ENCODE measurements at places on chromosomes 4 and X. TPM values are rescaled to one million over a fixed set of nuclear protein-coding genes. Genes with fewer than 3 reads are reported as not detected.

- no peak overlapping the region for H3K27ac ChIP-seq
- no peaks in the 10 kb centered on the region for H3K27me3 ChIP-seq
- H3K4me3 ChIP-seq: no peak overlapping the region
- DNase-seq: no peak
- H3K36me3 ChIP-seq: no peaks in the 10 kb centered on the region
- H3K4me1 ChIP-seq: no peaks in the 10 kb centered on the region
Measured at GRCh38 chr4:97911236-97911906, 231.9 kb downstream of the STPG2 start.

The TMEM31 gene
- 0.85 TPM for polyA plus RNA-seq

GRCh38 chr4:171203425-171203824 lies 609.8 kb upstream of the GALNTL6 start:
- H3K4me1 ChIP-seq: no peaks in the 10 kb centered on the region
- no peak for DNase-seq
- H3K4me3 ChIP-seq: no peak overlapping the region
- H3K27me3 ChIP-seq: no peaks in the 10 kb centered on the region
- H3K27ac ChIP-seq: no peak overlapping the region

DNA sequence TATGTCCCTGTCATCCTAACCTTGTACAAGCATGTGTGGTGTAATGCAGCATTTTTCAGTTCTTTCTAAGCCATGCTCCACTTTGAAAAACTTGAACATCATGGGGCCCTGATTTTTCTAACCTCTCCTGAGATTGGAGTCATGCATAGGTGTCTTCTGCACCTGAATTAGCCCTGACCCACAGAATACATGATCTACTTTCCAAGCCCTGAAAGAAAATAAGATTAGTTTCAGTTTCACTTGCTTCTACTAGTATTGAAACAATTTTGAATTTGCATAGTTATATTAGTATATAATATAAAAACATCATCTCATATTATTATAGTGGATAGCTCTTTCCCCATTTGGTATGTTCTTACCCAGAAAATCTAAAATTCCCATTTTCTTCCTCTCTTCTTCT lies 178.2 kb downstream of the HS3ST1 start:
- no peak overlapping the region for H3K4me3 ChIP-seq
- no peaks in the 10 kb centered on the region for H3K27me3 ChIP-seq
- no peak for DNase-seq
- H3K4me1 ChIP-seq: no peaks in the 10 kb centered on the region

- peak; percentile 27 for DNase-seq
- peaks cover 3% of the 10 kb centered on the region for H3K4me1 ChIP-seq
- H3K36me3 ChIP-seq: no peaks in the 10 kb centered on the region
Measured at GRCh38 chrX:100413229-100413628, 3.2 kb upstream of the PCDH19 start.

DNA sequence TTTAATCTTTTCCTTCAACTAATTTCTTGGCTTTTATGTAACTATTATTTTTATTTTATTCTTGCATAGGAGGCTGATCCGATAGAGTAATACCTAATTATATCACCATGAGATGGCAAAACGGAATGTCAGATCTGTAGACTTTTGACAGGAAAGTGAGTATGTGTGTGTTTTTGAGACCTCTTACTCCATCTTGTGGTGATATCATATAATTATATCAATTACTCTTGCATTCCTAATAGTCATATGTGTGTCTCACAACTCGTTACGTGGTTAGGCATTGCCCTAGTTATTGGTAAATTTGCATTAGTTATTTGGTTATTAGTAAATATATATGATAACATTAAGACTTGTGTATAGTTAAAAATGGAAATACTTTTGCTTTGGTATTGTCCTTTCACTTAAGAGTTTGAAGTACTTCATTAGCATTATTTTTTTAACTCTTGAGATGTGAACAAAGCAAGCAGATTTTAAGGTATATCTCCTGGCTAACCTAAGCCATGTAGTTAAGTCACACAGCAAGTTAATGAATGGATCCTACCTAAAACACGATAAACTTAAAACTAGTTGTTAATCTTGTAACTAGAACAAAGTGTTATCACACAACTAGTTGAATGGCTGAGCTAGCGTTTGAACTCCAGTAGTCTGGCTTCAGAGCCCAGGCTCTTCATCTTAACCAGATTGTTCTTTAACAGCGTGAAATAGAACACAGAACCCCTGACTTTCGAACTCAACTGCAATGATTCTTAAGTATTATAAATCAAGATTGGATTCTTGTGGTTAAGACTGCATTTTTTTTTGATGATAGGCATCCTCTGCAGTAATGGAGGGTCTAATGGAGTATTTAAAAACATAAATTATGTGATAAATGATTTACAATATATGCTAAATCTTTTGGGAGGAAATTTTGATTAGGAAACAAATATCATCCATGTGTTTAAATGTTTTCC lies 67.1 kb downstream of the PGRMC2 start:
- H3K27me3 ChIP-seq: no peaks in the 10 kb centered on the region
- no peak for DNase-seq
- H3K36me3 ChIP-seq: no peaks in the 10 kb centered on the region
- no peaks in the 10 kb centered on the region for H3K4me1 ChIP-seq
- no peak overlapping the region for H3K4me3 ChIP-seq
- H3K27ac ChIP-seq: no peak overlapping the region

The FGFRL1 gene
- polyA plus RNA-seq: 29.5 TPM

- no peaks in the 10 kb centered on the region for H3K27me3 ChIP-seq
- H3K4me1 ChIP-seq: peaks cover 6% of the 10 kb centered on the region
- H3K27ac ChIP-seq: no peak within 1 kb of the TSS
- H3K36me3 ChIP-seq: no peaks in the 10 kb centered on the region
- H3K4me3 ChIP-seq: peak within 1 kb of the TSS; percentile 44
- peak; percentile 42 for DNase-seq
Measured at GRCh38 chr4:153684182-153684970, at the start of gene TLR2. TSS of gene TLR2 (plus strand) at chr4:153684280. CDS start at chr4:153702908, 18,628 bp downstream.

GRCh38 chr4:54227256-54228055 lies 1.6 kb upstream of the PDGFRA start:
- H3K4me3 ChIP-seq: peak overlapping the region; percentile 32
- H3K4me1 ChIP-seq: peaks cover 4% of the 10 kb centered on the region
- DNase-seq: peak; percentile 40
- H3K27me3 ChIP-seq: no peaks in the 10 kb centered on the region

- H3K36me3 ChIP-seq: no peaks in the 10 kb centered on the region
- no peaks in the 10 kb centered on the region for H3K27me3 ChIP-seq
- H3K4me3 ChIP-seq: no peak overlapping the region
- no peaks in the 10 kb centered on the region for H3K4me1 ChIP-seq
- no peak overlapping the region for H3K27ac ChIP-seq
Measured at GRCh38 chr4:80263541-80264351, 2.7 kb upstream of the FGF5 start.

- H3K27ac ChIP-seq: no peak overlapping the region
- no peaks in the 10 kb centered on the region for H3K27me3 ChIP-seq
- DNase-seq: no peak
- no peaks in the 10 kb centered on the region for H3K4me1 ChIP-seq
- no peak overlapping the region for H3K4me3 ChIP-seq
Measured at GRCh38 chrX:147738265-147738664, 173.5 kb upstream of the FMR1 start.

- no peak overlapping the region for H3K4me3 ChIP-seq
- H3K36me3 ChIP-seq: no peaks in the 10 kb centered on the region
Measured at GRCh38 chr4:183588169-183588675, 70.8 kb downstream of the RWDD4 start.

The FAM241A gene
- 2.4 TPM for polyA plus RNA-seq

DNA sequence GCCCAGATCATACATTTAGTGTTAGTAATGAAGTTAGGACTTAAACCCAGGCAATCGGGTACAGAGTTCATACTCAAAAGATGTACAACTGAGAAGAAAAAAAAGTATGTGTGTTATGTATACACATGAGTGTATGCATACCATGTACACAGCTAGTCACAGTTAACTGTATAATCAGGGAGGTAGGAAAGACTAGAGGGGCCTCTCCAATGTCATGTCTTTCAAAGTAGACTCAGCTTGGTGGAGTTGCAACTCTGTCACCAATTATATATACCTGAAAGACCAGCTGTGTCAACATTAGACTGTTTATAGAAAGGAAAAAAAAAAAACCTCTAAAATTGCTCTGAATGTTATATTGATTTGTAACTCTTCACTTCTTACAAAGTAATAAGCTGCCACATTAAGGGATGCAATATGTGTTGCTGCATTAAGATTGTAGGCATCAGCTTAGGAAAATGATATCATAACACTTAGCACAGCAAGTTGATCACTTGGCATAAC lies 167.5 kb downstream of the DCTD start:
- DNase-seq: no peak
- H3K4me3 ChIP-seq: no peak overlapping the region
- no peaks in the 10 kb centered on the region for H3K36me3 ChIP-seq
- no peaks in the 10 kb centered on the region for H3K27me3 ChIP-seq
- H3K4me1 ChIP-seq: no peaks in the 10 kb centered on the region

The EFHC2 gene
- polyA plus RNA-seq: 2.3 TPM

DNA sequence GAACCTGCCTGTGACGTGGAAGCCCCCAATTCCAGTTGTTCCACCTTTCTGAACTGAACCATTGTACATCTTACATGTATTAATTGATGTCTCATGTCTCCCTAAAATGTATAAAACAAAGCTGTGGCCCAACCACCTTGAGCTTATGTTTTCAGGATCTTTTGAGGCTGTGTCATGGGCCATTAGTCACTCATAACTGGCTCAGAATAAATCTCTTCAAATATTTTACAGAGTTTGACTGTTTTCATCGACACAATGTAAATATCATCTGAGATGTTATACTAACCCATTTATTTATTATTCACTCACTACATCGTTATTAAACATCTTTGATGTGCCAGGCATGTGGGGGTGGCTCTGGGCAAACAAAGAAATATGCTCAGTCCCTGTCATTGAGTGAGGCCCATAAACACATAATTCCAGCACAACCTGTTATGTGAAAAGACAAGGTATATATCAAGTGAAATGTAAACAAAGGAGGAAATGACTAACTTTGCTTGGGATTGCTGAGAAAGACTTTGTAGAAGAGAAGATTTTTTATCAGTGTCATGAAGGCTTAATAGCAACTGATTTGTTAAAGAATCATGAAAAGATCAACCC lies 34.5 kb upstream of the PPM1K start:
- no peaks in the 10 kb centered on the region for H3K36me3 ChIP-seq
- H3K27me3 ChIP-seq: no peaks in the 10 kb centered on the region
- no peak for DNase-seq
- no peak overlapping the region for H3K4me3 ChIP-seq

The RADX gene
- 7.1 TPM for polyA plus RNA-seq

DNA sequence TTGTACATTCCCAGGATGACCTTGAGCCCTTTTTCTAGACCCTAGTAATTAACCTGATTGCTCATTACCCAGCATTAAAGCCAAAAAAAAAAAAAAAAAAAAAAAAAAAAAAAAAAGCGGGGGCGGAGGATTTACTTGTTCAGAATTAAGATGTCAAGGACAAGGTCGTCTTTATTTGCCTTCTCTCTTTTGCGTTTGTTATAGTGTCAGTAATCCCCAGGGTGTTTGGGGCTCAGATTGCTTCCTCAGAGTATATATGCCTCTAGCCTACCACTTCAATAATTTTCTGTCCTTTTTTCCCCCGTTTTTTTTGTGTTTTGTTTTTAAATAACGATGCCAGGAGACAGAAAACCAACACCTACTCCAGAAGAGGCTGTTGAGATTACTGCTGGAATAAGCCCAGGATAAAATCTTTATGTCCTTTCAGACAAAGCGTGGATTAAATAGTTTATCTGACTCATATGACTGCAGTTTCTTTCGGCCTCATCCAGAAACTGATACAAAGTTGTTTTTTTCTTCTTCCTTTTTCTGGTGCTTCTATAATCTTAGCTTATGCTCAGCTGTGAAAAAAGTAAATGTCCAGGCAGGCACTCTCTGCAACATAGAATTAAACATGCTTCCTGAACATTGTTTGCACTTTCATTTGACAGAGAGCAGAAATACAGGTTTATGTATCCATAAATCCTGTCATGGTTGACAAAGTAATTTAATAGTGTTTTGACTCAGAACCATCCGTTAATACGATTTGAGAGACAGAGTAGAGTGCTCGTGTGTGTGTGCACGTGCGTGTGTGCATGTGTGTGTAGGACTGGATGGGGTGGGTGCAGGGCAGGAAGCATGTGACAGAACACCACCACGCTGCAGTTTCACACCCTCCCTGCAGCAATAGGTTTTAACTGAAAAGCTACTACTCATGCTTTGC lies 138.6 kb downstream of the AFF1 start:
- H3K27ac ChIP-seq: no peak overlapping the region
- peaks cover 12% of the 10 kb centered on the region for H3K4me1 ChIP-seq
- no peaks in the 10 kb centered on the region for H3K36me3 ChIP-seq

GRCh38 chr4:181807771-181808170 lies 435.4 kb upstream of the TENM3 start:
- no peak for DNase-seq
- H3K36me3 ChIP-seq: no peaks in the 10 kb centered on the region
- no peaks in the 10 kb centered on the region for H3K27me3 ChIP-seq
- H3K4me3 ChIP-seq: no peak overlapping the region

DNA sequence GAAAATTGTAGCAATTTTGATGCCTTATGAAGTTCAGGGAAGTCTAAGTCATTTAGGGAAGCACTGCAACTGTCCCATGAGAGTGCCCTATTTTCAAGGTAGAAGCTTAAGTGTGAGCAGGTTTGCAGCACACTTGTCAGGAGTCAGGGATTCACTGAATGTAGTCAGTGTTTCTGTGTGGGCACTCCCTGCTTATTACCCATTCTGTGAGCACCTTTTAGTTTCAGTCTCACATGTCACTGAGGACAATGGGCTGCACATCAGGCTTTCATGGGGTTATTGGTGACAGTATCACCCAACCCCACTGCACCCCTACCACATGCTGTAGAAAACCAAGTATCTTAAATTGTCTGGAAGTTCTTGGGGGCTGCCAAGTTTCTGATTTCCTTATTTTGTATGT lies 2.9 kb upstream of the CCNG2 start:
- H3K27me3 ChIP-seq: no peaks in the 10 kb centered on the region
- no peak for DNase-seq
- no peaks in the 10 kb centered on the region for H3K4me1 ChIP-seq
- no peak overlapping the region for H3K4me3 ChIP-seq
- no peak overlapping the region for H3K27ac ChIP-seq

The LRBA gene
- polyA plus RNA-seq: 9.7 TPM

Data from ovary (tissue), 10 donors.